ENCODE measurements at places on chromosomes 2 and 18.

GRCh38 chr18:4106407-4107033 lies 348.6 kb downstream of the DLGAP1 start:
- peak; percentile 71 for DNase-seq

DNA sequence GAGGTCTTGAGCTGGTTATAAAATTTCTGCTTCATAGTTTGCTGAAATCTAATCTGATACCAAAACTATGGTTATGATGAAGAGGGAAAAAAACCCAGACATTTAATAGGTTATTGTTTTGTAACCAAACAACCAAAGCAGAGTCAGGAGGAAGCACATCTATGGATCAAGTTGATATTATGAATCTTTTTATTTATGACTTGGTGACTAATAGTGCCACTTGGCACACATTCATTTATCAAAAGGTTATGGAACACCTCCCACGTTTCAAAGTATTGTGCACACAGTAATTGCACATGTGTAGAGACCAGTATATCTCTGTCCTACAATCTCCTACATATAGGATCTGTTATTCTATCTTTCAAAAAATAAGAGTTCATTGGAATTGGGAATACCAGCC lies 93.0 kb downstream of the DPP4 start:
- no peak for DNase-seq

GRCh38 chr18:44258086-44258485 lies 422.6 kb upstream of the SETBP1 start:
- no peak for DNase-seq

GRCh38 chr2:218880102-218880858 lies at the start of gene WNT10A:
TSS of gene WNT10A (plus strand) at chr2:218880852. CDS start at chr2:218880996, 144 bp downstream.
- DNase-seq = peak; percentile 38

DNA sequence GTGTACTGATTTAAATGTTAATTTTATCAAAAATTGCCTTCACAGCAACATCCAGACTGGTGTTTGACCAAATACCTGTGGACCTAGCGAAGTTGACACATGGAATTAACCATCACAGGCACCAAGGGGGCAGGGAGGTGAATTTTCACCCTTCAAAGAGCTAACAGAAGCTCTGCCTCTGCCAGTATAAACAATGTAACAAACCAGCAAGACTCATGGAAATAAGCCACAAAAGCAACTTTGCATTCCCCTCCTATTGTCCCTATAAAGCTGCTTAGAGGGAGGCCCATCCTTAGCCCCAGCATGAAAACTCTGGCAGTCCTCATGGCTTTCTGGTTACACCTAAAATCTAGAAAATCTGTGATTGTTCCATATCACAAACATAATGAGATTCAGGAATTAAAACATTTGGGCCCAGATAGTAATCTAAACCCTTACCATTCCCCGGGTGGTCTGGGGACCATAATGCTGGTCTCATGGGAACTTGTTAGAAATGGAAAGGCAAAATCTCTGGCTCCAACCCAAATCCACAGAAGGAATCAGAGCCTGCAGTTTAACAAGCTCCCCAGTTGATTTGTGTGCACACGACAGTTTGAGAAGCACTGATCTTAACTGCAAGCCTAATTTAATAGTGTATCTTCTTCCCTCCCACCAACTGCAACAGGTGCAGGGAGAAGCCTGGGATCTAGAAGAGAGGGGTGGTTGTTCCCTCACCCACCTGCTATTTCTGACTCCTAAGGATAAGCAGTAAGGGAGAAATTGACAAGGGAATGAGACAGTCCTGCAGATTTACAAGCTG lies 23.1 kb downstream of the SERPINB11 start:
- no peak for DNase-seq

DNA sequence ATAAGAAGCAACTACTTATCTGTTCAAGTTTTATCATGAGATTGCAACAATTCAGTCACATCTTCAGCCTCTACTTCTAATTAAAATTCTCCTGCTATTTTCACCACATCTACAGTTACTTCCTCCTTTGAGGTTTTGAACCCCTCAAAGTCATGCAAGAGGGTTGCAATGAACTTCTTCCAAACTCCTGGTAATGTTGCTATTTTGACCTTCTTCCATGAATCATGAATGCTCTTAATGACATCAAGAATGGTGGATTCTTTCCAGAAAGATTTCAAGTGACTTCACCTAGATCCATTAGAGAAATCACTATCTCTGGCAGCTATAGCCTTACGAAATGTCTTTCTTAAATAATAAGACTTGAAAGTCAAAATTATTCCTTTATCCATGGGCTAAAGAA lies 1052.8 kb upstream of the NRXN1 start:
- no peak for DNase-seq

DNA sequence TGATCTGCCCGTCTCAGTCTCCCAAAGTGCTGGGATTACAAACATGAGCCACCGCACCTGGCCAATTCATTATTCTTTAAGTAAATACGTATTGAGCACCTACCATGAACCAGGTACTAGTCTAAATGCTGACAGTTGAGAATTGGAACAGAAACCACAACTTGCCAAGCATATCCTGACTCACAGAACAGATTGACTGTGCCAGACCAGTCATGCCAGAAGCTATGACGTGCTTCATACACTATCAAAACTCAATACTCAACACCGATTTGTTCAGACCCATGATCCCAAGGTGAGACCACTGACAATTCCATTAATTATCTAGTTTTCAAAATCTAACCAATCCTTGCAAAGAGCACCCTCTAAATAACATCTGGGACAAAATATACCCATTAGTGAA lies 148.6 kb downstream of the B3GNT2 start:
- DNase-seq = peak; percentile 10

- DNase-seq = peak; percentile 91
Observed at GRCh38 chr2:69724540-69725159, 17.3 kb upstream of the ANXA4 start.

DNA sequence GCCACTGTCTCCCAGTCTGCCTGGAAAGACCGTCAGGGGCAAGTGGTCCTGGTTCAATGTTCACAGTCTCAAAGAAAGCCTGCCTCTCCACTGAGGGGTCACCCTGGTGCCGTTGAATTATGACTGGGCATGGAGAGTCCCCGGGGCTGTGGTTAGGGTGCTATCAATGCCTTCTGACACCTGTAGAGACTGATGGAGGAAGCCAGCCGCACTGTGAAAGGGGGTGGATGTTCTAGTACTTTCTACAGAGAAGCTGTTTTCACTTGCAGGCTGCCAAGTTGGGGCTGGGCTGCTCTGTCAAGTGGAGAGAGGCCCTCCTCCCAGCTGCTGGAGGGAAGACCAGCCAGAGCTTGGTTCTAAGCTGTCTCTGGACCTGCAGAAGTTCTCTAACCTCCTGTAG lies 80.5 kb downstream of the BCL2L11 start:
- no peak for DNase-seq

DNA sequence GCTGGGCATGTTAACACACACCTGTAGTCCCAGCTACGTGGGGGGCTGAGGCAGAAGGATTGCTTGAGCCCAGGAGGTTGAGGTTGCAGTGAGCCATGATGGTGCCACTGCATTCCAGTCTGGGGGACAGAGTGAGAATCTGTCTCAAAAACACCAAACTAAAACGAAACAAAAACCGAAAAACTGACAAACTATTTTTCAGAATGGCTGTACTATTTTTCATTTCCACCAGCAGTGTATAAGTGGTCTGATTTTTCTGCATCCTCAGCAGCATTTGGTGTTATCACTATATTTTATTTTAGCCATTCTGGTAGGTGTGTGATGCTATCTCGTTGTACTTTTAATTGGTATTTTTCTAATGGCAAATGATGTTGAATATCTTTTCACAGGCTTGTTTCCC lies 95.2 kb downstream of the PDCL3 start:
- DNase-seq = no peak

GRCh38 chr18:43805646-43806194 lies 528.4 kb upstream of the SYT4 start:
- no peak for DNase-seq

DNA sequence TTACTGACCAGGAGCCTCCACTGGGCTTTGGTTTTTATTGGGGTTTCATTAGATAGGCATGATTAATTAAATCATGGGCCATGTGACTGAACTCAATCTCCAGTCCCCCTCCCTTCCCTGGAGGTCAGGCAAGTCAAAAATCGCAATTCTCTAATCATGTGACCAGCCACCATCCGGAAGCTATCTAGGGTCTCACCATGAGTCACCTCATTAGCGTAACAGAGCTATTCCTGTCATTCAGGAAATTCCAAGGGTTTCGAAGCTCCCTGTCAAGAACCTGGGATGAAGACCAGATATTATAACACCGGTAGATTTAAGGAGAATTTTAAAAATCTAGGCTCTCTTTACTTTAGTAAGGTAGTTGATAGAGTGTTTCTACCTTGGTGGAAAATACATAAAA lies 180.3 kb upstream of the TCF4 start:
- no peak for DNase-seq

DNA sequence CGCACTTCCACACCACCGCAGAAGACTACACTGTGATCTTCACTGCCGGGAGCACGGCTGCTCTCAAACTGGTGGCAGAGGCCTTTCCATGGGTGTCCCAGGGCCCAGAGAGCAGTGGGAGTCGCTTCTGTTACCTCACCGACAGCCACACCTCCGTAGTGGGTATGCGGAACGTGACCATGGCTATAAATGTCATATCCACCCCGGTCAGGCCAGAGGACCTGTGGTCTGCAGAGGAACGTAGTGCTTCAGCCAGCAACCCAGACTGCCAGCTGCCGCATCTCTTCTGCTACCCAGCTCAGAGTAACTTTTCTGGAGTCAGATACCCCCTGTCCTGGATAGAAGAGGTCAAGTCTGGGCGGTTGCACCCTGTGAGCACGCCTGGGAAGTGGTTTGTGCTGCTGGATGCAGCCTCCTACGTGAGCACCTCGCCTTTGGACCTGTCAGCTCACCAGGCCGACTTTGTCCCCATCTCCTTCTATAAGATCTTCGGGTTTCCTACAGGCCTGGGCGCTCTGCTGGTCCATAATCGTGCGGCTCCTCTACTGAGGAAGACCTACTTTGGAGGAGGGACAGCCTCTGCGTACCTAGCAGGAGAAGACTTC lies 12.5 kb downstream of the MOCOS start:
- DNase-seq = no peak

DNA sequence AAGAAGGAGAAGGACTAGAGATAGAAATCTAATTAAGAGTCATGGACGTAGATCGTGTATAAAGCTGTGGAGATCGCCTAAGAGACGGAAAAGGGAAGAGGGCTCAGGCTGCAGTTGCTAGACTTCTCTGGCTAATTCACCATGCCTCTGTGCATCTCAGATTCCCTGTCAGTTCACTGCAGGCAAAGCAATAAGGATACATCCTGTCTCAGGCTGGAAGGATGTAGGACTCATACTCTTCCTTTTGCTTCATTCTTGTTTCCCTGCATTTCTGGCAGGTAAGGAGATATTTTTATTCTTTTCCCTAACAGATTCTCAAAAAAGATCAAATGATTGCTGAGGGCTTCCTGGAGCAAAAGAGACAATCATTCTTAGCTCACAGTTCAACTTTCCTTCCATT lies 112.5 kb downstream of the AP1S3 start:
- no peak for DNase-seq

- no peak for DNase-seq
Observed at GRCh38 chr2:180158961-180159360, 151.9 kb upstream of the CWC22 start.

DNA sequence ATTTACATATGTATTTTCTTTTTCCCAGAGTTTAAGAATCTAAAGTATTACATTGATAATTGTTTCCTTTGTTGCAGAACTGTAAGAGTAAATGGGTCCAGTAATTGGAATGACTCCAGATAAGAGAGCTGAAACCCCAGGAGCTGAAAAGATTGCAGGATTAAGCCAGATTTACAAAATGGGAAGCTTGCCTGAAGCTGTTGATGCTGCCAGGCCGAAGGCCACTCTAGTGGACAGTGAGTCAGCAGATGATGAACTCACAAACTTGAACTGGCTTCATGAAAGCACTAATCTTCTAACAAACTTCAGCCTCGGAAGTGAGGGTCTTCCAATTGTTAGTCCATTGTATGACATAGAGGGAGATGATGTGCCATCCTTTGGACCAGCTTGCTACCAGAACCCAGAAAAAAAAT lies 183.8 kb upstream of the STON1 start:
- DNase-seq = no peak

DNA sequence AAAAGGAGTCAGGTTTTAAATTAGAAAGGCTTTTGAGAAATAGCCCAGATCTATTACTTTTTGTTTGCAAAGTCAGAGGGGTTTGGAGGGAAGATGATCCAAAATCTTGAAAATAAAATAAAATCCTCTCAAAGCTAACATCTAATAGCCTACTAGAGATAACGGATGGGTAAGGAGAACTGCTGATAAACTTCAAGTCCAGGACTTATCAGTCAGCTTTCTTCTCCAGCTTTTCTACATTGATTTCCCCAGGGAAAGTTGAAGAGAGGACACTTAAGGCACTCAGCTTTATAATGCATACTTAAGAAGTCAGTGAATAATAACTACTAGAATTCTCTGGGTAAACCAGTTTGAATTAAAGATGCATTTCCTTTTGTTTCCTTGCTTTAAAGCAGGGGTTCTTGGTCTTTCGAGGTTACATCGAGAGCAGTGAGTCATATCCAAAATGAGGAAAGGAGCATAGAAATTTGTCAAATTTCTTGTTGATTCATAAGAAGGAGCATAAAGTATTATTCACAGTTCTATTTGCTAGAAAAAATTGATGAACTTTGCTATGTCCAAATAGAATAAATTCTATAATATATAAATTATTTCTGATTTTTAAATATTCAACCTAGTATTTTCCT lies 43.2 kb upstream of the ITPRID2 start:
- DNase-seq = peak; percentile 15

- no peak for DNase-seq
Observed at GRCh38 chr2:224146356-224147160, 107.5 kb upstream of the SERPINE2 start.

DNA sequence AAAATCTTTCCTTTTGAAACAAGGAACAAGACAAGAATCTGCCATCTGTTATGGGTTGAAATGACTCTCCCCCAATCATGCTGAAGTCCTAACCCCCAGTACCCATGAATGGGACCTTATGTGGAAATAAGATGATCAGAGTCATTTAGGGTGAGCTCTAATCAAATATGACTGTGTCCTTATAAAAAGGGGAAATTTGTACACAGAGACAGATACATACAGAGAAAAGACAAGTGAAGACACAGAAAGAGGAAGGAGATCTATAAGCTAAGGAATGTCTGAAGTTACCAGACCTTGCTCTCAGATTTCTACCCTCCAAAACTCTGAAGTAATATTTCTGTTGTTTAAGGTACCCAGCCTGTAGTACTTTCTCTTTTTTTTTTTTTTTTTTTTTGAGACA lies 15.7 kb downstream of the TGFBRAP1 start:
- no peak for DNase-seq

All from activated CD4-positive, alpha-beta T cell treated with anti-CD3 and anti-CD28 coated beads, Interleukin-2, Interleukin-6, amounts not matched to agents 100 ng/mL and 50 ng/mL, durations not matched to agents 16 hours and 8 hours (primary cell).